GM04504 (cell line): ENCODE measurements at places on chromosomes 3 and 15.

GRCh38 chr3:26989037-26989436, 366.5 kb downstream of the LRRC3B start:
- DNase-seq, result no peak

DNA sequence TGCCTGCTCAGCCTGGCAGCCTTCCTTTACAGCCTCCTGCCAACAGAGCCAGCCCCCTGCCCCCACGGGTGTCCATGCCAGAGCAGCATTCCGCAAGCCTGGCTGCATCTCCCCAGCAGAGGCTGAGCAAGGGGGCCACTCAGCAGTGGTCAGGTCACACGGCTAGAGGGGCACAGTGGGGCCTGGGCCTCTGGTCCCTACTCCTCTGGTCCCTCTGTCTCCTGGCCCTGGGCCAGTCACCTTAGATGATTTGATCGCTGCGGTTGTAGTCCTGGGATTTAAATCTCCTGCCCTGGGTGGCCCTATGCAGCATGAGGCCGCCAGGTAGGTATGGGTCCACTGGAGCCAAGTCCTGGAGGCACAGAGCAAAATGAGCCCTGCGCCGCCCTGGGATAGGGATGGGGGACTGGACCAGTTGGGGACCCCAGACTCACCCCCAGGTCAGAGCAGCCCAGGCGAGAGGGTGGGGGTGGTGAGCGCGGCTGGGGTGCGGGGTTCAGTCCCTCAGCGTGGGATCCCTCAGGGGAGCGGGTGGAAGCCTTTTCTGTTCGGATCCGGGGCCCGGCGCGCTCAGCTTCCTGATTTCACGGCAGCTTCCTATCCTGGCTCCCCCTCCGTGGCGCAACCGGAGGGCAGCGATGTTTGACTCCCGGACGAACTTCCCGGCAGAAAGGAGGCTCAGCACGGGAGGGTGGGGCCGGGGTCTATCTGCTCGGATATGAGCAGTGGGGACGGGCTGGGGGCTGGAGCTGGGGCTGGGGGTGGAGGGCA, at the start of gene ZBTB47:
Gene ZBTB47, plus strand, starts transcription at position 138 of the 771 bp plus-strand sequence. CDS start 4,659 bp downstream, outside the sequence.
- no peak for DNase-seq

- DNase-seq, result no peak
Observed at GRCh38 chr3:186613637-186614265, 891 bp downstream of the AHSG start.

- DNase-seq, result no peak
Observed at GRCh38 chr3:66567077-66567476, 66.3 kb upstream of the LRIG1 start.

DNA sequence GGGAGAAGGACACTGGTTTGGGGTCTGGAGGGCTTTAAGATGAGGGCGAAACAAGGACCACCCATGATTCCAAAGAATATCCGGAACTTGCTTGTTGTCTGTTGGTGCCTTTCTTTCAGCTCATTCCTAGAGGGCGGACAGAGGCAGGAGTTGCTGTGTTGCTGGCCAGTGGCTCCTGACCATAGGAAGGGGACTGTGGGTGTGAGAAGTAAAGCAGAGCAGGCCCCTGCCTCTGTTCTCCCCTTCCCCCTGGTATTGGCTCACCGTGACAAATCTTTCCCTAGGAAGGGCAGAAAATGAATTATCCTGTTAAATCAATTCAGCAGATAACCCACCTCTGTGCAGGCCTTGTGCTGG, 89.1 kb downstream of the LIPC start:
- DNase-seq, result no peak

- no peak for DNase-seq
Observed at GRCh38 chr15:72319360-72319984, 485 bp downstream of the CELF6 start.

GRCh38 chr3:181717549-181718171, 5.9 kb downstream of the SOX2 start:
- no peak for DNase-seq

DNA sequence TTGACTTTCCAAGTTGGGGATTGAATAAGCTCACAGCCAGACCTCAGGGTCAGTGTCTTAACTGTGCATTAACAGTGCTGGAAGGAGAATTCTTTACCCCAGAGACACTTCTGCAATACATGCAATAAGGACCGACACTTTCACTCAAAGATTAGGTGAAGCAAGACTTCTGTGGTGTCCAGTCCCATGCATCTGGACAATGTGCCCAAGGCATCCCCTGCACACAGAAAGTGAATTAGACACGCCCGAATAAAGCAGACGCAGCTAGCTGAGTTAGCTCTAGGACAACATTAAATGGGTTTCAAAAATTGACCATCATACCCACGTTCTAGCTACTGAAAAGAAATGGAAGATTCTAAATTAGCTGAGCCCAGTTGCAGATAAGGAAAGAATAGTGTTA, 223.9 kb upstream of the NR2F2 start:
- DNase-seq, result no peak
